NCI-H146 (cell line): ENCODE measurements at places on chromosomes 12 and 14.

DNA sequence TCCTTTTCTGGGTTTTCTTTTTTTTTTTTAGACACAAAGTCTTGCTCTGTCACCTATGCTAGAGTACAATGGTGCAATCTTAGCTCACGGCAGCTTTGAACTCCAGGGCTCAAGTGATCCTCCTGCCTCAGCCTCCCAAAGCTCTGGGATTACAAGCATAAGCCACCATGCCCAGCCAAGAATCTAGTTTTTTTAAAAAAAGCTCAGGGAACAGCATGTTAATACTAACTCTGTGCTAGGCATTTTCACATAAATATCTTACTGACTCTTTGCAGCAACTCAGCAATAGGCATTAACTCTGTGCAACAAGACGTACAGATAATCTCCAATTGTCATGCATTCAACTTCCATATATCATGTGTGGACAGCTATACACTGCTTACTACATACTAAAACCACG, 97.4 kb downstream of the LLPH start:
- DNase-seq, result no peak

GRCh38 chr14:101464310-101464983, 96.8 kb upstream of the DIO3 start:
- no peak for DNase-seq

DNA sequence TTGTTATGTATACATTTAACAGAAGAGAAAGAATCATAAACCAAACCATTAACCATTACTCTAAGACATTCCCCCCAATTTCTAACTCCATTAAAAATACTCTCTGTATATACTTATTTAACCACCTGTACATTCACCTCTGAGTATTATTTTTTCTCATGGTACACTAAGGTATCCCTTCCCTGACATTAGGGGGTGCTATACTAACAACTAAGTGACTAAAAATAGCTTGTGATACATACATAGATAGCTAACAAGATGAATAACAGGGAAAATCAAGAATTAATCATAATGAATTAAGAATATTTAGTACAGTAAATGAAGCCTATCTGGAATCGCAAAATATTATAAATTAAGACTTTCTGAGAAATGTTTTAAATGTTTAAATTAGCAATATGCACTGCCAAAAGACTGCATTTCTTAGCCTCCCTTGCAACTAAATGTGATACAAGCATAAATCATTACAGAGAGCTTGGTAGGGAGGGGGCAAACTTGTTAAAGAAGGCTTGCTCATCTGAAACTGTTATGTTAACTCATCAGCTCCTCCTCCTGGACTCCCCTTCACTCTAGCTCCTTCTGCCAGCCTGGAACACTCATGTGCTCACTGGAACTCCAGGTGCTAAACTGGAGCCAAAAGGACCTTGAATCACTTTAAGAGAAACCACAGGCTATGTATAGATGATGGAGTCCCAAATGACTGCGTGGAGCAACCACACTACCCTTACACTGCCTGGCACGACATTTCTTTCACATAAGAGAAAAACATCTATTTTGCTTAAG, 14.9 kb downstream of the C2CD5 start:
- DNase-seq, result peak; percentile 68

DNA sequence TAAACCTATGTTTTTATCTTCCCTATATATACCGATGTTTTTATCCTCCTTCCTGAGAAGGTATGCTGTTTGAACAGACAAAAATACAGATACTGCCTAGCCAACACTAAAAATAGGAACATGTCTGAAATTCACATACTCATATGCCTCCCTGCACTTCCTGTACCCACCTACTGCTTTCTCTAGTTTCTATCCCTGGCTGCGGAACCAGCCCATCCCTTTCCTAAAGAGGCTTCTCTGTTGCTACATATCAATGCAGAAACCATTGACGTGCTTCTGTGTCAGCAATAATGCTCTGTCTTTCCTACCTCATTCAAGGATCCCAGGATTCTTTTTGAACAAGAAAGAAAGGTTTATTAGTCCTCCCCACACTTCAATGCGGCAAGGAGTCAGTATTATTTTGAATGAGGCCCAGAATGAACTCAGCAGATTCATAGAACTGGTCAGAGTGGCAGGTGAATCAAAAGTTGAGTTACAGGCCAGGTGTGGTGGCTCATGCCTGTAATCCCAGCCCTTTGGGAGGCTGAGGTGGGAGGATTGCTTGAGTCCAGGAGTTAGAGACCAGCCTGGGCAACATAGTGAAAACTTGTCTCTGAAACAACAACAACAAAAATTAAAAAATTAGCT, 67.8 kb upstream of the NAP1L1 start:
- no peak for DNase-seq

DNA sequence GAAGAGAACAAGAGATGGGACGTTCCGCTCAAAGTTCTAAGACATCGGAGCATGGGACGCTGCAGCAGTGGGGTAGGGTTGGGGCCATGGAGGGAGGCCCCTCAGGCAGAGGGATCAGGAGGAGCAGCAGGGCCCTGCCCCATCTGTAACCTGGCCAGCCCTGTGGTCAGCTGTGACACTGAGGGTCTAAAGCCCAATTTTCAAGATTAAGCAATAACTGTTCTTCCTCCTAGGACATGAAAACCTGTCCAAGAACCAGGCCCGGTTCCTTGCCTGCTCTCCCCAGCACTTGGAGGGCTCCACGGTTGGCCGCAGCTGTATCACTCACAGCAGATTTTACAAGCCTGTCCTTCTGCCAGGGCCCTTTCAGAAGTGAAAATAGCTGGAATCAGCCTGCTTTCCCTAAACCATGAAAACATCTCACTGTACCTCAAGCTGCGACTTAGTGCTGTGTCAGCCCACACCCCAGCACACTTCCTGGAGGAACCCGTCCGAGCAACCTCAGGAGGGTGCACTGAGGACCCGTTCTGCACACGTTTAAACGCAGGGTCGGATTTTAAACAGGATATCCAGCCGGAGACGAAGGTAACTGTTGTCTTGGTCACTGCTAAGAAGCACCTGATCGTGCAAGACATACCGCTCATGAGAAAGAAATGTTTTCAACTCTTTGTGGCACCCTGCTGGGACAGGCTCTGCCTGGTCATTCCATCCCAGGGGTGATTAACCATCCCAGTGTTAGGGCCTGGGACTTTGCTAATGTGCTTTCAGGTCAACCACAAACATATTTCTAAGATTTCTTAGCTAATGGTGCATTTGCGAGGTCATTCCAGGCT, 201.9 kb upstream of the DIO3 start:
- no peak for DNase-seq

GRCh38 chr14:101025696-101026095, 122.2 kb upstream of the RTL1 start:
- DNase-seq, result no peak

DNA sequence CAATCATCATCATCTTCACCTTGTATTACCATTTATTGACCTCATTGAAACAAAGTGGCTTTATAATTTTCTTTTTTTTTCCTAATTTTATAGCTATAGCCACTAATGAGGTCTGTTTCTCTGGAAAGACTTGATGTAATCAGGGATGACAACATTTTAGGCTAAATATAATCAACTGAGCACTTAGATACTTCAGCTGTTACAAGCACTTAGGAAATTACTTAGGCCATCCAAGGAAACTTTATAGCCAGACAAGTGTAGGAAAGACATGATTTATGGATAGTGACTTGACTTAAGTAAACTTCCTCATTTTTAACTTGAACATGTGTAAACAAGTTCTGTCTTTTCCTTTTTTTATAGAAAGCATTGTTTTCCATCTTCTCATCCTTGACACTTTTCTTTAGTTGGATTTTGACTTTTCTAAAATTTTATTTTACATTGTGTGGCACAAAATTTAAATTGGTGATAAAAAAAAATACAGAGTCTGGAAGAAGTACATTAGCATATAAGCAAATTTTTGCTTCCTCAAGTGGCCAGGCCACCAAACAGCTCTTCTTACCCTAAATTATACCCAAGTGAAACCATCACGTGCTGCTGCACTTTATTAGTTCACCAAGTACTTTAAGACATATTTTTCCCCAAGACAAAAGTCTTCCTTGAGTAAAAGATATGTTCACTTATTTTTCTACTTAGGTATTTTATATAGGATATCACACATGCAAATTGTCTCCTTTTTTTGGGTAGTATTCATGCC, 15.1 kb downstream of the CPNE8 start:
- DNase-seq, result no peak

DNA sequence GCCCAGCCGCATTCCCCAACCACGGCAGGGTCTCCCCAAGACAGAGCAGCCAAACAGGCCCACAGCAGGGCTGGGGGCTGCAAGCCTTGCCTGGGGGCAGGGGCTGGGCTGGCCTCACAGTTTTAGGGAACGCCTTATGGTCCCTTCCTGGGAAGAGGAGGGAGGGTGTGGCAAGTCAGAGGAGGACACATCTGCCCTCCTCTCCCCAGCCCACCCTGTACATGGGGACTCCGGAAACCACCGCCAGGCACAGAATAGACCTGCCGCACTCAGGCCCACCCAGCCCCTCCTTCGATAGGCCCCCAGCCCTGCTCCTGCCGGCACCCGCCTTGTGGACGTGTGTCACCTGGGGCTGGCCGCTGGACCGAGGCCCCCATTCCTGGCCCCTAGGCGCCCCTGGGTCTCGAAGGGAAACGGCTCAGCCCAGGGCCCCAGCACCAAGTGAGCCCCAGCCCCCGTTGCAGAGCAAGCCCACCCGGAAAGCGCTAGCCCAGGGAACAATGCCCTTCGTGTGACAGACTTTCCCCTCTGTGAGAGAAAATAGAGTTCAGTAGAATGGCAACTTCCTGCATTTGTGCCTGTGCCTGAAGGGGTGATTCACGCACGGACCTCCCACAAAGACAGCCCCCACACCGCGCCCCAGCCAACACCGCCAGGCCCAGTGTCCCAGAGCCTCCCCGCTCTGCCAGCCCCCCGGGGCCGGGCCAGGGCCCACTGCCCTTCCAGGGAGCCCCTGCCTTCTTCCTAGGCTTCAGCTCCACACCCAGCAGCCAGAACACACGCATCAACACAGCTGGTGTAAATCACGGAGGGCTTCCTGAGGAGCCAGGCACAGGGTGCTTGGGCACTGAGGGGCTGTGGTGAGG, 12.0 kb upstream of the NUDT14 start:
- DNase-seq, result no peak

- DNase-seq, result no peak
Measured at GRCh38 chr12:113892556-113892955, 73.6 kb downstream of the RBM19 start.

GRCh38 chr14:61836807-61837206, 74.6 kb downstream of the SNAPC1 start:
- no peak for DNase-seq

DNA sequence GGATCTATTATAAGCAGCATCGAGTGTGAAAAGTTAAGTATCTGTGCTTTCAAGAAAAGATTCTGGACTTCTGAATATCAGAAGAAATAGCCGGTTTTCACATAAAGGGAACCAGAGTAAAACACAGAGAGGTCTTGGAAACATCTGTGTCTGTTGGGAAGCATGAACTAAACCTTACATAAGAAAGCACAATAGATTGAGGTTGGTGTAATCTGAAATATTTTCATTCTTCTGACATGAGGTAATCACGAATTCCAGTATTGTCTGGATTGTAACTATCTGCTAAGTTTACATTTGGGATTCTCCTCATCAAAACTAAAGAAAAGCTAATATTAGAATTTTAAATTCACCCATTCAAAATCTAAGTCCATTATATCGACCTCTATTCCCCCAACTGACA, 161.3 kb downstream of the CPNE8 start:
- no peak for DNase-seq

DNA sequence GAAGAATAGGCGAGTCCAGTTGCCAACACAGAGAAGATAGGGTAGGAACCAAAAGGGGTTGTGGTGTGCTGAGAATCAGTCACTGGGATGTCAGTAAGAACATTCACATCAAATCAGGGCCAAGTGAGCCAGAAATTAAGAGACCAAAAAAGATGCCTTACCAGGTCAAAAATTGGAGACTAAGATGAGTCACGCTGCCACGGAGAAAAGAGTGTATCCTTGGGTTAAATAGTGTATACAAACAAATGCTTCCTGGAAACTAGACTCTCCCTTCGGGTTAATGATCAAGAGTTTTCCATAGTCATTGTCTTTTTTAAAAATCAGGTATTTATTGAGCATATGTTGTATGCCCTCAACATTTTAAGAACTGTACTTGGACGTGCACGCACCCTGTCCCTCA, 45.2 kb upstream of the BAZ1A start:
- no peak for DNase-seq
